ENCODE measurements at places on chromosomes 16 and 17. TPM values are rescaled to one million over a fixed set of nuclear protein-coding genes. Genes with fewer than 3 reads are reported as not detected.

GRCh38 chr17:9200699-9201359, 179.5 kb downstream of the NTN1 start:
- no peak overlapping the region for H3K27ac ChIP-seq
- no peaks in the 10 kb centered on the region for H3K36me3 ChIP-seq
- H3K4me1 ChIP-seq: peaks cover 4% of the 10 kb centered on the region
- no peaks in the 10 kb centered on the region for H3K27me3 ChIP-seq
- no peak overlapping the region for H3K4me3 ChIP-seq
- no peak for DNase-seq

DNA sequence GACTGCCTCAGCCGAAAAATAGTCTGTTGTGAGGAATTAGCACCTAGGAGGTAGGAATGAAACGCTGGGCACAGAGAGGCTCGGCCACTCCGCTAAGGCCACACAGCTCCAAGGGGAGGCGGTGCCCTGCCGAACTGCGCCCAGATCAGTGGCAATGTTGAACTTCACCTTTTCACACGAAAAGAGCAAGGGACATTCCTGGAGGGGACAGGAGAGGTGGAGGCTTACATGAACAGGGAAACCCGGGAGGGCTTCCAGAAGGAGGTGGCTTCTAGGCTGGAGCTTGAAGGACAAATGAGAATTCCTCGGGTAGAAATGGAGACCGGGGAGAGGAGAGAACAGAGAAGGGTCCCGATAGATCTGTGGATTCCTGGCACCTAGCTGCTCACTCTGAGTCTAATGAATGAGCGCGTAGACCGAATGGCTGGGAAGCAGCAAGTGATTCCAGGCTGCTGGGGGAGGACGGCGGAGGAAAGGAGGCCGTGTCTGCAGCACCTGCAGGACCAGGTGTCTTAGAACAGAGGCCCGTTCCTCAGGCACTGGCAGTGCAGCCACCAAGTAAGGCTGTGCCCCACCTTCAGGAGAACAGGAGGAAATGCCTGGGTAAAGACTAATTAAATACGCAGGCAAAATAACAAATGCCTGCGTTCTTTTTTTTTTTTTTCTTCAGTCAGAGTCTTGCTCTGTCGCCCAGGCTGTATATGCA, 722 bp upstream of the SLC38A10 start:
- H3K4me3 ChIP-seq: peak overlapping the region; percentile 90
- peak overlapping the region; percentile 99 for H3K27ac ChIP-seq
- no peaks in the 10 kb centered on the region for H3K36me3 ChIP-seq

DNA sequence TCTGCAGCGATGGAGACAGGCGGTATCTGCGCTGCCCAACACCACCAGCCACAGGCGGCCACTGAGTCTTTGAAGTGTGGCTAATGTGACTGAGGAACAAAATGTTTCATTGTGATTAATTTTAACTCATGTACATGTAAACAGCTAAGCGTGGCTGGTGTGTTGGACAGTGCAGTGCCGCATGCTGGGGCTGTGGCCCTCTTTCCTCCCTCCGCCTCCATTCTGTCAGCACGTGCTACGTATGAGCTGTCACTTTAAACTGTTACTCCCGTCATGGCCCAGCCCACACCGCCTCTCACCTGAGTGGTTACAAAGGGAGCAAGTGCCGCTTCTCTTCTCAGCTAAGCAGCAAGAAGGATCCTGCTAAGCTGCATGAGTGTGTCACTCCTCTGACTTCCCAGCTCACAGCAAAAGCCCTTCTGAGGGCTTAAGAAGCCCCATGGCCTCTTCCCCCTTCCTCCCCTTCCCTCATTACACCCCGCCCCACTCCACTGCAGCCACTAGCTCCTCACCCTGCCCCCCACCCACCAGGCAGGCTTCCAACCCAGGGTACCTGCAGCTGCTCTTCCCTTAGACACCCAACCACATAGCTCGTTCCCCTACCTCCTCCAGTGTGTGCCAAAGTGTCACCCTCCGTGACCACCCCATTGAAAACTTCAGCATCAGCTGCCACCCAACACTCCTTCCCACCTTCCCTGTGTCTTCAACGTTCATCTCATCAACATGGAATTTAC, 15.0 kb downstream of the HASPIN start:
- peak overlapping the region; percentile 46 for H3K4me3 ChIP-seq
- no peaks in the 10 kb centered on the region for H3K27me3 ChIP-seq
- H3K27ac ChIP-seq: peak overlapping the region; percentile 84
- no peaks in the 10 kb centered on the region for H3K36me3 ChIP-seq
- DNase-seq: peak; percentile 56

DNA sequence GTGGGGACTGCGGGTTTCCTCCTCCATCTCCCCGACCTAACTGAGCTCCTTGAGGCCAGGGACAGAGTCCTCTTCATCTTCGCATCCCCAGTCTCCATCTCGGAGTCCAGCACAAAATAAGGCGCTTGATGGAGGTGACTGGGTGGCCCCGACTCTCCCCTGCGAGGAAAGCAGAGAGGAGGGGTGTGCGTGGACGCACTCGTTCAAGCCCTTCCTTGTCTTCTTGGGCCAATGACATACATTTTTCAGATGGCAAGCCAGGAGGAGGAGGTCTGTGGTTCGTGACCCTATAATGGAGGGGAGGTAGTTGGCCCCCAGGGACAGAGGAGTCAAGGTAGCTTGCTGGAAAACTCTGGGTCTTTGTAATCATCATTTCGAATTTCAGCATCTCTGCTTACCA, 17.2 kb downstream of the CRISPLD2 start:
- H3K4me1 ChIP-seq: peaks cover 39% of the 10 kb centered on the region
- no peaks in the 10 kb centered on the region for H3K27me3 ChIP-seq
- H3K36me3 ChIP-seq: no peaks in the 10 kb centered on the region
- peak overlapping the region; percentile 65 for H3K27ac ChIP-seq

DNA sequence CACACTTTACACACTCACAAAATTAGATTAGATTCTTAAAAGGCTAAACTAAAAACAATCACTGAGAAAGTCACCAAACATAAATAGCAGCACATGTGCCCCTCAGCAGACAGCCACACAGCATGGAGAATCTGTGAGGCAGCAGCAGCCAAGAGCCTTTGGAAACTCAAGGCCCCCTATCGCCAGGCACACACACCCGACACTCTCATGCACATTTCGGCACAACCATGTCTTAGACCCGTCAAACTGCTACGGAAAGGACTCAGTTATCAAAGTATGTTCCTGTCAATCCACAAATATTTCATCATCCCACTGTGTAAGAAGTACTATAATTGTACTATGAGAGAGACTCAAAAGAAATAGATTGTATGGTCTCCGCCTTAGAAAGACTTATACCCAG, 20.9 kb downstream of the UBE2O start:
- H3K27ac ChIP-seq: peak overlapping the region; percentile 67
- H3K27me3 ChIP-seq: no peaks in the 10 kb centered on the region
- no peak for DNase-seq

DNA sequence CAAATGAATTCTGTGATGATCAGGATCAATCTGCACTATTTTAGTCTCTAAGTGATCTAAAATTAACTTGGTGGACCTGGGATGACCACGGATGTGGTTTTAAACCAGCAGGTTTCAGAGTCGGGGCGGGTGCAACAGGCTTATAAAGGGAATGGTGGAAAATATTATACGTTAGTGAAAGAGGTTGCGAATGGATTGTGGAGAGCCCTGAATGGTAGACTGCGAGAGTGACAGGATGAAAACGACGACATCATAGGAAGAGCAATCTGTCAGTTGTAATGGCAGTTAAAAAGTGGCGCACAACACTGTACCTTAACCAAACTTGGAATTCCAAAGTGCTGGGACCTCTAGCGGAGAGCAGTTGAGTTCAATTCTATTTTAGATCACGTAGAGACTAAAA, 1.2 kb upstream of the CYB5B start:
- H3K27me3 ChIP-seq: no peaks in the 10 kb centered on the region
- no peak for DNase-seq
- no peaks in the 10 kb centered on the region for H3K36me3 ChIP-seq
- peaks cover 14% of the 10 kb centered on the region for H3K4me1 ChIP-seq
- H3K4me3 ChIP-seq: no peak overlapping the region

GRCh38 chr17:42459801-42460281, 1.2 kb downstream of the ATP6V0A1 start:
- H3K27me3 ChIP-seq: no peaks in the 10 kb centered on the region
- H3K36me3 ChIP-seq: no peaks in the 10 kb centered on the region
- H3K4me3 ChIP-seq: peak overlapping the region; percentile 94
- peak overlapping the region; percentile 97 for H3K27ac ChIP-seq
- no peak for DNase-seq
- H3K4me1 ChIP-seq: peaks cover 38% of the 10 kb centered on the region

- no peak for DNase-seq
- no peak overlapping the region for H3K4me3 ChIP-seq
- no peak overlapping the region for H3K27ac ChIP-seq
- H3K4me1 ChIP-seq: no peaks in the 10 kb centered on the region
Observed at GRCh38 chr16:1071561-1072225, 854 bp upstream of the SSTR5 start.

DNA sequence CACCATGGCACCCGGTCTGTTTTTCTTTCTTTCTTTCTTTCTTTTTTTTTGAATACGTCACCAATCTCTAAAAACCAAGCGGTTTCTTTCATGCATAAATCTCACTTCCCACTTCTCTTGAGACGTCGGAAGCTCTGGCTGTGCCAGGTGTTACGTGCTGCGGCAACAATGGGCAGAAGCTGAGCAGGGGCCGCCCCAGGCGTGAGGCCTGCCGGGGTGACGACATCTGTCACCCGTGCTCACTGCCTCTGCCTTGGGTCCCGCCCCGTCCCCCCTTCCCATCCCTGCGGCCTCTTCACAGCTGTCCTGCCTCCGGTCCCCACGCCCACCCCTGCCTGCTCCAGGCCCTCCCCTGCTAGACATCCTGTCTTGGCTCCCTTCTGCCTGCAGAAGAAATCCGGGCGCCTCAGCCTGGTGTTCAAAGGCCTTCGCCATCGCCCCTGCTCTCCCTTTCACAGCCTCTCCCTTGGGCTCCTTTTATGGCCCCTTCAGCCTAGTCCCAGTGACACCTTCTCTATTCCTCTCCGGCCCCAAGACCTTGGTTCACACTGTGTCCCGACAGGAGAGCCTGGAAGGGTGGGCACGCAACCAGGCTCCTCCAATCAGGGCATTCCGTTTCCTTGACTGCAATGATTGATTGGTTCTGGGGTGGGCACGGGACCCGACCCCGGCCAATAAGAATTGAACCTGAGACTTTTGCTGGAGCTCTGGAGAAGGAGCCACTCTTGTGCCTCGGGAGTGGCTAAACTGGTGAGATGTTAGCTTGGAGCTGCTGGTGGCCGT, 4.8 kb downstream of the P2RX1 start:
- no peaks in the 10 kb centered on the region for H3K36me3 ChIP-seq
- H3K4me3 ChIP-seq: no peak overlapping the region
- DNase-seq: no peak
- peaks cover 5% of the 10 kb centered on the region for H3K4me1 ChIP-seq

- H3K4me3 ChIP-seq: no peak overlapping the region
- no peak for DNase-seq
- H3K36me3 ChIP-seq: no peaks in the 10 kb centered on the region
- H3K27me3 ChIP-seq: no peaks in the 10 kb centered on the region
Observed at GRCh38 chr17:41957031-41957868, 9.3 kb upstream of the CNP start.

- no peak overlapping the region for H3K27ac ChIP-seq
- H3K4me3 ChIP-seq: no peak overlapping the region
- no peaks in the 10 kb centered on the region for H3K27me3 ChIP-seq
Observed at GRCh38 chr16:72124148-72124547, 30.5 kb downstream of the DHX38 start.

DNA sequence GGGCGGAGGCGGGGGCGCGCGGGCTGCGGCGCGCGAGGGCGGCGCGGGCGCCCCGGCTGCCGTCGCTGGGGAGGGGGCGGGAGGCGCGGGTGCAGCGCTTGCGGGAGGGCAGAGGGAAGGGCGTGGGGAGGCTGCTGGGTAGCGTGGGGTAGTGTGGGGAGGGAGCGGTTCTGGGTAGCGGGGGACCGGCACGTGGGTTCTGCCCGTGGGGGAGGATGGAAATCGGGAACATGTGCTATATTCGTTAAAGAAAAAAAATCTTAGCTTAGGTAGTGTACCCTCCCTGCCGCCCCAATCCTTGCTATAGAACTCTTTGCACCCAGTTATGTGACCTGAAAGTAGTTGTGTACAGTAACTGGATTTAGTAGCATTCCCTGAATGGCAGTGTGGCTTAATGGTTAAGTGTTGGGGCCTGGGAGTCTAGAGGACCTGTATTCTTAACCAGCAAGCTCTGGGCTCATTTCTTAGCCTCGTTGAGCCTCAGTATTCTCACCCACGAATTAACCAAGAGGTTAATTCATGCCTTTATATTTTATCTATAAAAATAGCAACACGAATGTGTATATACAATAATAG, 646 bp downstream of the RABEP1 start:
- H3K27ac ChIP-seq: peak overlapping the region; percentile 97
- peak overlapping the region; percentile 58 for H3K4me3 ChIP-seq
- DNase-seq: peak; percentile 19
- peaks cover 28% of the 10 kb centered on the region for H3K4me1 ChIP-seq

- no peak overlapping the region for H3K27ac ChIP-seq
- no peak overlapping the region for H3K4me3 ChIP-seq
- no peak for DNase-seq
- no peaks in the 10 kb centered on the region for H3K4me1 ChIP-seq
- no peaks in the 10 kb centered on the region for H3K27me3 ChIP-seq
- no peaks in the 10 kb centered on the region for H3K36me3 ChIP-seq
Observed at GRCh38 chr17:28524476-28525424, 18.6 kb downstream of the FOXN1 start.

- H3K36me3 ChIP-seq: no peaks in the 10 kb centered on the region
- no peak overlapping the region for H3K27ac ChIP-seq
- no peaks in the 10 kb centered on the region for H3K4me1 ChIP-seq
- no peaks in the 10 kb centered on the region for H3K27me3 ChIP-seq
- DNase-seq: no peak
Observed at GRCh38 chr17:8941980-8942622, 23.4 kb downstream of the PIK3R5 start.

GRCh38 chr16:54946909-54947308, 16.2 kb downstream of the IRX5 start:
- H3K27ac ChIP-seq: no peak overlapping the region
- H3K4me1 ChIP-seq: no peaks in the 10 kb centered on the region
- DNase-seq: no peak
- H3K27me3 ChIP-seq: no peaks in the 10 kb centered on the region

IFI35 gene
- 4.2 TPM for total RNA-seq

SECTM1 gene
- total RNA-seq: 9.5 TPM

All from gastrocnemius medialis (tissue), 4 donors.